COR-L47 (cell line): ENCODE measurements at places on chromosomes 7 and 10.

GRCh38 chr7:113521468-113521867 lies 397.3 kb downstream of the PPP1R3A start:
- no peak for DNase-seq

GRCh38 chr7:104156842-104157277 lies 51.0 kb downstream of the ORC5 start:
- DNase-seq, result peak; percentile 47

- no peak for DNase-seq
These were observed 21.3 kb upstream of the KPNA7 start for GRCh38 chr7:99229234-99229633.

- no peak for DNase-seq
These were observed 97.8 kb upstream of the DDC start for GRCh38 chr7:50662996-50663395.

GRCh38 chr10:32111585-32111984 lies 55.4 kb upstream of the KIF5B start:
- no peak for DNase-seq

- DNase-seq, result no peak
These were observed 26.9 kb downstream of the SFXN4 start for GRCh38 chr10:119138346-119139306.

DNA sequence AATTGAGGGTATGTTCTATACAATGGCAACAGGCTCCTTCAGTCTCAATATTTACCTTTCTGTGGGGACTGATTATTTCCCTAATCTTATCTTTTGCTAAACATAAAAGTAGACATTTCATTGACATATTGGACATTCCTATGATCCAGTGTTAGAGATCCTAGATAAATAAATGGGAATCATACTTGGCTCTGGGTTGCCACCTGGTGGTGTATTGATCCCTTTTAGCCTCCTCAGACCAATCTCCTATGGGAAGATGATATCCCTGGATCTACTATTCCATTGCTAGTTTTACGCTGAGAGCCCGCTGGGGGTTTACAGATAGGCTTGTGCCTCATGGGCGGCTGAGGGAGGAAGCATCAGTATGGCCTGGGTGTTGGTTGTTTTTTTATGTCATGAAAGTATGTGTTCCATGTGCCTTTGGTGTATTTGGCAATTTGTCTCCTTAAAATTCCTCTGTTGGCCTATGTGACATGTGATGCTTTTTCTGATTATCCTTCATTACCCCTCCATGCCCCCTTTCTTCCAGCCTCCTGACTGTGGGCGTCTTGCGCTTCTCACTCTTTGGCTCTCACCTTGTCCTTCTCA lies 18.8 kb downstream of the CELF2 start:
- DNase-seq, result peak; percentile 51

DNA sequence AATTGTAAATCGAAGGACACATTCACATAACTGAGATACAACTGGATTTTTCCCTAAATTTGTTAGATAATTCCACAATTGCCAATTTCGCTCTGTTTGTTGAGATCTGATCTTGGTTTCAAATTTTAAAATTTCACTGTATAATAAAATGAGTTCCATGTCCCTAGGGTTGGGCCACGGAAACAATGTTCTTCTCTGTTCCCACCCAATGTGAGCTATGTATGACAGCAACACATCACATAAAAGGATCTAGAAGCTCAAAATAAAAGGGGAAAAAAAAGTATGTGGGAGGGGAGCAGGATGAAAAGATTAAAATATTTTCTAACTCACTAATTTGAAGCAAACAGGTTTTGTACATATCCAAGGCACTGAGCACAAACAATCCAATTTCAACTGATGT lies 287.8 kb upstream of the MKLN1 start:
- no peak for DNase-seq

- no peak for DNase-seq
These were observed 157.8 kb upstream of the PCDH15 start for GRCh38 chr10:54958844-54959243.

- DNase-seq, result no peak
These were observed 2.0 kb downstream of the NRP1 start for GRCh38 chr10:33332183-33333065.

- no peak for DNase-seq
These were observed 34.7 kb upstream of the HPS1 start for GRCh38 chr10:98481404-98481945.

GRCh38 chr10:91616137-91616536 lies 16.7 kb downstream of the PPP1R3C start:
- no peak for DNase-seq

GRCh38 chr7:78062214-78062613 lies 263.6 kb downstream of the PHTF2 start:
- DNase-seq, result no peak

- no peak for DNase-seq
These were observed 24.9 kb downstream of the LRRC20 start for GRCh38 chr10:70357565-70357964.

DNA sequence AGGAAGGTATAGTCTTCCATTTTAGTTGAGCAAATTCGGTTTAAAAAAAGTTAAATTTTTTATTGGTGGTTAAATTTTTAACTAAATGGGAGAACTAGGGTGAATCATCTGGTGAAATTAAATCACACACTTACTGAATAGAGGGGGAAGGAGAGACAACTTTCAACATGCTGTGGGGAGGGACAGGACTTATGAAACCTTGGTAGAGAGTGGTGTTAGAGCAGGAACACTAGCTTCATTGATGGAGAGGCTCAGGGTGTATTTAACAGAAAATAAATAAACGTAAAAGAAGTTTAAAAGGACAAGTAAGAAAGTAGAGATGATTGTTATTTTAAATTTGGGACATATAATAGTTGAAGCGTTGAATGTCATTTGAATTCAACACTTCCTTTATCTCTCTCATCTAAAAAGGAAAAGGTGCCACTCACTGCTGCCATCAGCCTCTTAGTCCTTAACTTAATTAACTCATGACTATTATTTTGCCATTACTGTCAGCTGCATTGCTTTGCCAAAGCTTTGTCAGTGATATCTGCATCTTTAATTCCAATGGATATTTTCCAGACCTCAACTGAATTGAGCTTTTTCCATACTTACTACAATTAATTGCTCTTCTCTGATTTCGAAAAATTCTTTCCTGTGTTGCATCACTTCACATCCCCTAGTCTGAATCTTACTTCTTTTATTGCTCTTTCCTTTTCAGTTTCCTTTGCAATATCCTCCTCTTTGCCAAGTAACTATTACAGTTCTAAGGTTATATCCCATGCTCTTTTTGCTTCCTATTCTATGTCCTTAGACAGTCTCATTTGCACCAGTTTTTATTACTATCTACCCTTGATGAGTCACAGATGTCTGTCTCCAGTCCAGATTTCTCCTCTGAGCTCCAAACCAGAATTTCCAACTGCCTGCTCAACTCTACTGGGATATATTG lies 71.7 kb downstream of the GNAT3 start:
- DNase-seq, result no peak

DNA sequence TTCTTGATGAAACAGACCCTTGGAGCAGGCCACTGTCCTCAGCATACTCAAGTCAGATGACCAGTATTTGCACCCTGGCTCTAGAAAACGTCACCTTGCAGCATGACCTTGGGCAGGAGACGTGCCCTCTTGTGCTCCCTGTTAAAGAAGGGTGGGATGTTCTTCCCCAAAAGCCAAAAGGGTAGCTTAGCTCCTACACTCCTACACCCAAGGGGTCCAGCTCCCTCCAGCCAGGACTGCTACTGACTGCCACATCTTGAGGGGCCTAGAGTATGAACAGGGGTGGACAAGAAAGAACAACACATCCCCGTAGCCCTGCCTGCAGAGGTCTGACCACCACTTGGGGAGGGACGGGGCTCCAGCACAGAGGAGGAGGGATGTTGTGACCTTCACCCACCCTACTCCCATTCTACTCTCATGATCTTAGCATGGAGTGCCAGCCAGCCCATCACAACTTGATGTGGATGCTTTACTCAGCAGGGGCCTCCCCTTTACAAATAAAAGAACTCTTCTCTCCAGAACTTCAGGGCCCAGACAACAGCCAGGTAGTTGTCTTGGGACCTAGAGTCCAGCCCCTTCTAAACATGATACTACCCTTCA lies 165.3 kb upstream of the ZMIZ1 start:
- DNase-seq, result no peak

DNA sequence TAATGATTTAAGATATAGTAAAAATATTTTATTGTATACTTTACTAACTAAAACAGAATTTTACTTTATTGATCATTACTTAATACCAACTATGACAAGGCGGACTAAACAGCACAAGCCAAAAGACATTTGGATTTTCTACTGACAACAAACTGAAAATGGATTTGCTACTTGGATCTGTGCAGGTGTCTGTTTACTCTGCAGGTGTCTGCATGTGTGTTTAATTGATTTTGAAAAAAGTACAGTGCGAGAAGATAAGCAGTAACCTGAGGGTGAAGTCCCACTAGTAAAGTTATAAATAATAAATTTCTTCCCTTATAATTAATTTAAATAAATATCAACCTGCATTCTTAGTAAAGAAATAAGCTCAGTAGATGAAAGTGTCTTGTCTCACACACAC lies 696.8 kb upstream of the MBL2 start:
- DNase-seq, result no peak

- no peak for DNase-seq
These were observed 341.8 kb upstream of the SEMA3A start for GRCh38 chr7:84536271-84536870.

DNA sequence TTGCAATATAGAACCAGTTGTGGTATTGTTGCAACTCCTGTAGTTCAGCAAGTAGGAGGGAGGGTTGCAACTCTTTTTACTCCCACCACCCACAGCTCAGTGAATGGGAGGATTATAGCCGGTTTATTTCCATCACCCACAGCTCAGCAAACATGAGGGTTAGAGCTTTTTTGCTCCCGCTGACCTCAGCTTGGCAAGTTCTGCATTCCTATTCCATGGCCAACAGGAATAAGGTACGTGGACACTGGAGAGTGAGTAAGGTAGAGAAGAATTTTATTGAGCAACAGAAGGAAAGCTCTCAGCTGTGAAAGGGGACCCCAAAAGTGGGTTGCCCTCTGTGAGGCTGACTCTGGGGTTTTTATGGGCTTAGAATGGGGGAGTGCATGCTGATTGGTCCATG lies 167.1 kb upstream of the SMIM30 start:
- no peak for DNase-seq

DNA sequence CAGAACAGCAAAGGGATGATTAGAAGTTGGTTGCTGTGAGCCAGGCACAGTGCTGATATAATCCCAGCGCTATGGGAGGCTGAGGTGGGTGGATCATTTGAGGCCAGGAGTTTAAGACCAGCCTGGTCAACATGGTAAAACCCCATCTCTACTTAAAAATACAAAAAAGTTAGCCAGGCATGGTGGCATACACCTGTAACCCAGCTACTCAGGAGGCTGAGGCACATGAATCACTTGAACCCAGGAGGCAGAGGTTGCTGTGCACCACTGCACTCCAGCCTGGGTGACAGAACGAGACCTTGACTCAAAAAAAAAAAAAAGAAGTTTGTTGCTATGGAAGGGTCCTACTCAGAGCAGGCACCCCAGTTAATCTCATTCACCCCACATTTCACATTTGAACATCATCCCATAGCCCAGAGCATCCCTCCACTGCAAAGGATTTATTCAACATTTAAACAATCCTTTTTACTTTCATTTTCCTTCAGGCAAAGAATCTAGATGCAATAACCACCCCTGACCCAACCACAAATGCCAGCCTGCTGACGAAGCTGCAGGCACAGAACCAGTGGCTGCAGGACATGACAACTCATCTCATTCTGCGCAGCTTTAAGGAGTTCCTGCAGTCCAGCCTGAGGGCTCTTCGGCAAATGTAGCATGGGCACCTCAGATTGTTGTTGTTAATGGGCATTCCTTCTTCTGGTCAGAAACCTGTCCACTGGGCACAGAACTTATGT lies 4.1 kb downstream of the IL6 start:
- DNase-seq, result no peak

DNA sequence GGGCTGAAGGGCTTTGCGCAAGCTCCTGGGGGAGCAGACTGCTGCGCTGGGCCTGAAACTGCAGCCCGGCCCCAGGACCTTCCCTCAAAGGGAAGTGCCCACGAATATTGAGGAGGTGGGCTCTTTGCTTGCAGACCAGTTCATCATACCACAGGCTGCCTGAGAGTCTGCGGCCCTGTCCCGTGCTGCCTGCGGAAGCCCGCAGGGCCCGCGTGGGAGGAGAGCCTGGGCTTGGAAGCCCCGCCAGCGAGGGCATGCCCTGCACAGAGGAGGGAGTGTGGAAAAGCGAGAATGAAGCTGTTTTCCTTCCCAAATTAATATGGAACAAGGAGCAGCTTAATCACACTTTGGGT lies 83.6 kb upstream of the MKI67 start:
- DNase-seq, result no peak

DNA sequence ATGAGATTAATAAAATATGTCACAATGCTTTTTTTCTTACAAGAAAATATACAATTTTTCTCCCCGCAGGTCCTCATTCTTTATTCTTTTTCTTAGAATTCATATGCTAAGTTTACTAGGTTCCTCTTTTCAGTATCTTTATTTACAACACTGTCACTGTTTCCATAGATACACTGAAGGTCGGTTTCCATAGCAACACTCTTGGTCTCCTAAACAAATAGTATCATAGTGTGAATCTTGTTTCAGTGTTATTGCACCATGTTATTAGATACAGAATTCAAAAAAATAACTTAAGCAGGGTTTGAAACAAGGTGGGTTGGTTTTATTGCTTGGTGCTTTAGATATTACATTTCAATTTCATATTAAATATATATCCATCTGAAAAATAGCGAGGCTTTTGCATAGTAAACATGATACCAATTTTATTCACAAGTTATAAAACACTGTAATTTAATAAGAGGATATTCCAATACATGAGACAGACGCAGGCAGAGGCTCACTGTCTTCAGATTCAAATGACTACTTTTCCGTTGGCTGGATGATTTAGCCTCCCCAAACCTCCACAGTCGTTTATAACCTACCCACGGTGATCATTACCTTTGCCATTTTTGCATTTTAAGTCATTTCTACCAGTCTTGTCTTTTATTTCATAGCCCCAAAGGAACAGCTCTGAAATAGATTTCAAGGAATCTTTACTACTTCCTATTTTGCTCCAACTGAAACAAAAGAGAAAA lies 88.9 kb upstream of the KLF6 start:
- peak; percentile 39 for DNase-seq

- no peak for DNase-seq
These were observed 167.9 kb downstream of the CPEB3 start for GRCh38 chr10:92122941-92123450.

GRCh38 chr7:27735165-27735564 lies 4.8 kb upstream of the TAX1BP1 start:
- DNase-seq, result no peak

DNA sequence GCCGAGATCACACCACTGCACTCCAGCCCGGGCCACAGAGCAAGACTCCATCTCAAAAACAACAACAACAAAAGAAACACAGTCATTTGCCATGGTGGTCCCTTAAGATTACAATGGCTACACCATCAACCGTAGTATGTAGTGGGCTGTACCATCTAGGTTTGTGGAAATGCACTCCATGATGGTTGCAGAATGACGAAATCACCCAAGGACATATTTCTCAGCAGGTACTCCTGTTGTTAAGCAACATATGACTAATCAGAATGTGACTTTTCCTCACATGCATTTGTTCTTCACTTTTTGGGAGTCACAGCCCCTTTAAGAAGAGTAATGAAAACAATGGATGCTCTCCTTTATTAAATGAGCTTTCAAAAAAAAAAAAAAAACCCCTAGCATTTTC lies 11.0 kb downstream of the SVIL start:
- no peak for DNase-seq

- DNase-seq, result no peak
These were observed 507.4 kb downstream of the SORCS3 start for GRCh38 chr10:105148456-105148855.
